ENCODE measurements at places on chromosomes 4 and X.

DNA sequence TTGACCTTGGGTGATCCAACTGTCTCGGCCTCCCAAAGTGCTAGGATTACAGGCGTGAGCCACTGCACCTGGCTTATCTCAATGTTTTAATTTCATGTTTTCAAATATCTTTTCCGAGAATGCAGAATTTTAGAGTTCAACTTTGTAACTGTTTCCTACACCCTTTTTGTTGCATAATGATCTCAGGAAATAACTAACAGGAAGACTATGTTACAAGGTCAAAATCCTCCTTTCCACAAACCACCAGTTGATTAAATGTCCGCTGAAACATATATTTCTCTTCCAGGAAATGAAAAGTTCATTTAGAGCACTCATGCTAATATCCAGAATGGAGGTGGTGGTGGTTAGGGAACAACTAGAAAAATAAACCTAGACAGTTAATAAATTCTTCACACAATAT lies 377.8 kb downstream of the PPP4R3C start:
- DNase-seq, result no peak

DNA sequence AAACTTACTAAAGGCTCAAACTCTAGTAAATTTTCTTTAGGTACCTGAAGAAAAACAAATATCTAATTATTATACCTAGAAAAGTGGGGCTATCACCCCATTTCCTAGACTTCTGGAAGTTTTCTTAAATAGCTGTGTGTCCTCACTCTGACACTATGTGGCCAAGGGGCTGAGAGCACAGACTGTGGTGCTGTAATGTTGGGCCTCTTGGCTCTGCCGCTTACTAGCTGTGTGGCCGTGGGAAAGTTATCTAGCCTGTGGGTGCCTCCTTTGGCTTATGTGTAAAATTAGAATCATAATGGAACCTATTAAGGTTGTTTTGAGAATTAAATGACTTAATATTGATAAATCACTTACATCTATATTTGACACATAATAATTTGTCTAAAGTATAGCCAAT lies 114.4 kb downstream of the SNCA start:
- no peak for DNase-seq

- DNase-seq, result no peak
These were observed 26.7 kb downstream of the PHKA1 start for GRCh38 chrX:72687396-72687795.

DNA sequence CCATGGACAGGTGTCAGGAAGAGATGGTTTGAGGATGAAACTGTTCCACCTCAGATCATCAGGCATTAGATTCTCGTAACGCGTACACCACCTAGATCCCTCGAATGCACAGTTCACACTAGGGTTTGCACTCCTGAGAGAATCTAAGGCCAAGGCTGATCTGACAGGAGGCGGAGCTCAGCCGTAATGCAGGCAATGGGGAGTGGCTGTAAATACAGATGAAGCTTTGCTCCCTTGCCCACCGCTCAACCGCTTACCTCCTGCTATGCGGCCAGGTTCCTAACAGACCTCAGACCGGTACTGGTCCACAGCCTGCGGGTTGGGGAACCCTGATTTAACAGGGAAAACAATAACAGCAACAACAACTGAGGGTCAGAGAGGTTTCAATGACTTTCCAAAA lies 2.0 kb upstream of the TEC start:
- DNase-seq, result no peak

DNA sequence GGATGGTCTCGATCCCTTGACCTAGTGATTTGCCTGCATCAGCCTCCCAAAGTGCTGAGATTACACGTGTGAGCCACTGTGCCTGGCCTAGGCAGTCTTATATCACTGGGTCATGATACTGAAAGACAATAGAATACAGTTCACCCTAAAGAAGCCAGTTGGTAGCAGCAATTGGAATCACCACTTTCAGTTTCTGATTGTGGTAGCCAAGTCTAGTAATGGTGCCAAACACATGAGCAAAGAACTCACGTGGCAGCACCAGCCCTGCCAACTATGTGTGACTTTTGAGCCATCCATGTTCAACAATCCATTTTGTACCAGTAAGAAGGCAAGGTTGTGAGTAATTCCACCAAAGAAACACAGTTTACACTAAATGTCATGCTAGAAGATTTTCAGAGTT lies 548.4 kb downstream of the KLHL13 start:
- no peak for DNase-seq

- DNase-seq, result no peak
These were observed 70.3 kb downstream of the RAB28 start for GRCh38 chr4:13413729-13414437.
